ENCODE measurements at places on chromosomes 12 and 14.

DNA sequence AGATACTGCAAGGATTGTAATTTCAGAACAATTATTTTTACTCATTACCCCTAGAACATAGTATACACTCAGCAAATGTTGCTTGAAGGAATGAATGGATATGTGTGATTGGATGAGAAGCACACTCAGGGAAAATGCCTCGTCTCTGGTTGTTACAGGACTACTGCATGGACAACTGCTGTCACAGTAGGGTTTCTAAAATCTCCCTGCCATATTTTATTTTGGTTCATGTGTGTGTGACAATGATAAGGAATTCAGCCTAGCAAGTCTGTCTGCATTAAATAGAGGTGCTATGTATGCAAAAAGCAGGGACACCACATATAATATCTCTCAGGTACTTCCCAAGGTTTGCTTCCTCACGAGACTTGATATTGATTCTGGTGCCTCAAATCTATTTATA lies 1.4 kb downstream of the PTPRR start:
- DNase-seq, result no peak

DNA sequence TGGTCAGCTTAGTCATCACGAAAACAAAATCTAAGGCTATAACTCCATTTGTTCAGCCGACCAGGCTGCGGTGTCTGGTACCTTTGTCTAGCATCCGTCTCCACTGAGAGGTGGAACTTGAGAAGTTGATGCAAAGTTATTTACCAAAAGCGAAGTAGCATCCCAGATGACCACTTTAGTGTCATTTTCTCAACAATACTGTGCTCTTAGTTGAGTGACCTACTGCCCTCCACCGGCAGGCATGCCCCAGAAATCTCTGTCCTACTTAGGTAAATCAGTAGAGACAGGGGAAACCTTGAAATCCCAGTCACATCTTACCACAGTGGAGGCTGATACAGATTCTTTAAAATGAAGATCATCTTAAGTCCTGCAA lies 1.3 kb upstream of the ST8SIA1 start:
- no peak for DNase-seq

DNA sequence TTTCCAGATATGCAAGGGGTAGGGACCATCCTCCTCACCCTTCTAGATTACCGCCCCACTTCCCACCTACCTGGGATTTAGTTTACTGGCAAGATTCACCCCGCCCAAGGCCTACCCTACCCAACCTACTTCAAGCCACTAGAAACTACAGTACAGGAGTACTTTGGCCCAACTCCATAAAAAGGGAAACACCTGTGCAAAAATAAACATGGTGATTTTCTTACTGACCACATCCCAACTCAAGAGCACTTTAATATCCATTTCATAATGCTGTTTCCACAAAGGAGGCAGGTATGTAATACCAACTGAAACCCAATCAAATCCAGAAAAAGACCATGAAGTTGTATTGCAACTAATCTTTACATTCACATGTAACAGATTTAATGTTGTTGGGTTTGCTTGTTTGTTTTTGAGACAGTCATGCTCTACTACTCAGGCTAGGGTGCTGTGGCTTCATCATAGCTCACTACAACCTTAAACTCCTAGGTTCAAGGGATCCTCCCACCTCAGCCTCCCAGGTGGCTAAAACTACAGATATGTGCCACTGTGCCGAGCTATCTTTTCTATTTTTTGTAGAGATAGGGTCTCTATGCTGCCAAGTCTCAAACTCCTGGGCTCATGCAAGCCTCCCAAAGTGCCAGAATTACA lies 41.7 kb upstream of the RAP1B start:
- no peak for DNase-seq

- no peak for DNase-seq
Observed at GRCh38 chr14:23513818-23514643, 37.5 kb downstream of the ZFHX2 start.

DNA sequence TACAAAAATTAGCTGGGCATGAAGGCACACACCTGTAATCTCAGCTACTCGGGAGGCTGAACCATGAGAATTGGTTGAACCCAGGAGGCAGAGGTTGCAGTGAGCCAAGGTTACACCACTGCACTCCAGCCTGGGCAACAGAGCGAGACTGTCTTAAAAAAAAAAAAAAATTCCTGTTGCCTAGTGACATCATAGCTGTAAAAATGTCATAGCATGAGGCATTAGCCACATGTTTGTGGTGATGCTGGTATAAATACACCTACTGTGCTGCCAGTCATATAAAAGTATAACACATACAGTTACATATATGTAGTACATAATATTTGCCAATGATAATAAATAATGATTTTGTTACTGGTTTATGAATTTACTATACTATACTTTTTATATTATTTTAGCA lies 22.2 kb downstream of the SLC41A2 start:
- DNase-seq, result no peak

GRCh38 chr12:926641-927040 lies 22.9 kb downstream of the RAD52 start:
- no peak for DNase-seq

DNA sequence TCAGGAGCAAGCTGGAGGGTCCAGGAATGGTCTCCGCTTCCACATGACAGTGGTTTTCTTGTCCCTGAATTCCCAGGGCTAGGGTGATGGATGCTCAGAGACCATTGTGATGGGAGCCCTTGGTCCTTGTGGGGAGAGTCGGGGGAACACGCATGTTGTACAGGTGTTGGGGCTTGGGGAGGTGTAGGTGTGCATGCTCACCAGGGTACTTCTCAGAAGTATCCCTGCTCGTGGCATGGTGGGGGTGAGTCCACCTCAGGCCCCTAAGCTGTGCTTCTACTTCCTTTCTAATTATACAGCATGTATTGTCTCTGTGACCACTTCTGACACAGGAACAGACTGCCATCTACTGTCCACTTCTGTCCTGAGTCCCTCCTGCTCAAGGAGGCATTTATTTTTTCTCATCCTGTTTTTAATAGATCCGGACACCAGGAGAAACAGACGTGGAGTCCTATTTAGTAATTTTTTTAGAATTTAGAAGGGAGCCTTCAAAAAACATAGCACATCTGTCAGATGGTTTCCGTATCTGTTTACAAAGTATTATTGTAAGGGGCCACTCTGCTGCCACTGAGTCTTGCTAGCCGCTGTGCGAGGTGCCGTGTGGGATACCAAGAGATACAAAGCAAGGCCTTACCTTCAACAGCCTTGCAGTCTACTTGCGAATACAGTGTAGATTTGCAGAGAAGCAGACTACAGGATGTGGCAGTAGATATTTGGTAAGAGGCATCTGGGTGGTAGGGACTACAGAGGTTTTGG lies 10.5 kb downstream of the NTF3 start:
- no peak for DNase-seq

- no peak for DNase-seq
Observed at GRCh38 chr14:21106498-21107282, 5.8 kb downstream of the TMEM253 start.

DNA sequence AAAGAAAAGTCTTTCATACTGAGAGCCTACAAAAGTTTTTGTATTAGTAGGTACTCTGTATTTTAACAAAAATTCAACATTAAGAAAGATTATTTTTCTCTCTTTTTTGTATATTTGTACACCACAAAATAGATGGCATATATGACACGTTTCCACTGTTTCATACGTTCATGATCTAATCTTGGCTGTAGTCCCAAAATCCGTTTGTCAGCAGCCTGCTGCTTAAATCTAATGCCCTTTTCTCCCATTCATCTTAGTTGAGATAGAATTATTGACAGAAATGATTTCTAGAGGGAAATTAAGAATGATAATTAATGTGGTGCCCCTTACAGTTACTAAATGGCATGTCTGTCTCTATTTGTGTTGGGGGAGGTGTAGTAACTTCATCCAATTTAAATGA lies 140.7 kb upstream of the NOVA1 start:
- DNase-seq, result no peak

DNA sequence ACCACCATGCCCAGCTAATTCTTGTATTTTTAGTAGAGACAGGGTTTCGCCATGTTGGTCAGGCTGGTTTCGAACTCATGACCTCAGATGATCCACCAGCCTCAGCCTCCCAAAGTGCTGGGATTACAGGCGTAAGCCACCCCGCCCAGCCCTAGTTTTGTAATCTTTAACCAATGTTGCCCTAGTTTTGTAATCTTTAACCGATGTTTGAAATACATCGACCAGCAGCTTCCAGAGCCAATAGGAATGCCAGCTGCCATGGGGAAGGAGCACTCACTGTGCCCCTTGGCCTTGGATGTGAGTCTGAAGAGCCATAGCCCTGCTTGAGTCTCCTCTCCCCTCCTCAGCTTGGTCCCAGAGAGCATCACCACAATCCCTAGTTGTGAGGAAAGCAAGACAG lies 209.3 kb upstream of the RGS6 start:
- no peak for DNase-seq
